ENCODE measurements at places on chromosomes 3 and 15.

DNA sequence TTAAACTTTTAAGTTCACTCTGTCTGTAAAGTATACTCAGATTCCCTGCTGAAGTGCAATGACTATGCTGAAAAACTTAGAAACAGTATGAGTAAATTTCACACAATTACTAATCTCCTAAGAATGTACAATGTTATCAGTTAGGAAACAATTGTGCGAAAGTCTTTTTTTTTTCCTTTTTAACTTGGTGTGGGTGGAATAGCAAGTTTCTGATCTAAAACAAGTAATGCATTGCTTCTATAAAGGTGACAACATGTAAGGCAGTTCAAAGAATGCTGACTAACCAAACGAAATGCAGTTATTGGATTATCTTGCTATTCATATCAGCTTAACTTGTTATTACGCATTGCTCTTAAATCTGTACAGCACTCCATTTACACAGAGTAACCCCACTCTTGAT is 19.3 kb upstream of the SLC12A8 start:
- peak; percentile 52 for DNase-seq

DNA sequence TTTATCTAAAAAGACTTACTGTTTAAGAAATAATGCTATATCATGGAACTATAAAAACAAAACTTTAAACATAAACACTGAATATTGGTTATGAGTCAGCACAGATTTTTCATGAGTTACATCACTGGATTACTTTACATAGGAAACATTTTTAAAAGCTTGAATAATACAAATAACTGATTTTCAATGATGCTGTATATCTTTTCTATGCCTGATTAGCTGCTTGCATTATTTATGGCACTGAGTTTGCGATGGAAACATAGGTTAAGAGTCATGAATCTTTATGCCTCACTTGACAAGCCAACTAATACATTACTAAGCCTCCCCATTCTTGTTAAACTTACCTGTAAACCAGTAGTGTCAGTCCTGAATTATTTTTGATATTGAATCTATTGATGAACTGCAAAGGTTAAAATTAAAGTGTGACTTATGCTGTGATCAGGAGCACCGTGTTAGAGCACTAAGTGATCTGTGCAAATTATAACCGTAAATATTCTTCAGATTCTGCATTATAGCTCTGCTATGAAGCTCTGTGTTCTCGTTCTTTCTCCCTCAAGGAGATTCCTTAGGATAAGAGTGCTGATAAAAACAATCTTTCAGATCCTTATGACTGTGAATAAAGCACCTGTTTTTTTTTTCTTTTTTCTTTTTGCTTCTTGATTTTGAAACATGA is 437.3 kb upstream of the BCHE start:
- DNase-seq: no peak

GRCh38 chr3:177111541-177111949 is 85.7 kb downstream of the TBL1XR1 start:
- no peak for DNase-seq

- no peak for DNase-seq
These were observed 93.0 kb upstream of the TSPAN3 start for GRCh38 chr15:77163781-77164384.

DNA sequence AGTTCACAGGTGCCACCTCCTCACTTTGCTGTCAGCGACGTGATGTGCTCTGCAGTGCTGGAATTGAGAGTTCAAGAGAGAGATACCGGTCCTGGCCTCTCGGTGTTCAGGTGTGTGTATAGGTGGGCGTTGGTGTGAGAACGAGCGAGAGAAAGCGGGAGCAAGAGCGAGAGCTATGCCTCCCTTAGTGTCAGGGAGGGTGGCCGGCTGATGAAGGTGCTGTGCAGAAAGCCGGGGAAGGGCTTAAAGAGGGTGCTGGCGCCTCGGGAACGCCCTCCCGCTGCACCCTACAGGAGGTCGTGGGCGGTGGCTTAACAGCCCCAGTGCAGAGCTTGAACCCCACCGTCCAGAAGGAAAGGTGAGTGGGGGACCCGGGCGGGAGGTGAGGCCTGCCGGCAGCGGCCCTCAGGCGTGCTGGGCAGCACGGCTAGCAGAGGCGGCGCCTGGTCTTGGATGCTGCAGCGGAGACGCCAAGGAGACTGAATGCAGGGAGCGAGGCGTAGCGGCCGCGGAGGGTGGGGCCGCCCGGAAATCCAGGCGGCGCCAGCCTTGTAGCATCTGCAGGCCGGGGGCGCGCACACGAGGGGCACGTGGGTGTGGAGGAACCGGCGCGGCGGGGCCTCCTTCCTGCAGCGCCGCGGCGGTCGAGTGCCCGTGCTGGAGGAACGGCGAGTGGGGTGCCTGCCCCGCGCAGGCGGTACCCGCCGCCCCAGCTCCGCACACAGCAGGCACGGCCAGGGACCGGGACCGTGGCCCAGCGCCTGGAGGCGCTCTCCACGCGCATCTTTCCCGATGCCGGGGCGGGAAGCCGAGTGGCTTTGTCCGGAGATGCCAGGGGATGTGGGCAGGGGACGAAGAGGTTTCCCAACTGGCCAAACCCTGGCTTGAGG is 246.8 kb upstream of the TOPAZ1 start:
- no peak for DNase-seq

- no peak for DNase-seq
These were observed 96.5 kb upstream of the PIAS1 start for GRCh38 chr15:67957435-67958132.

GRCh38 chr15:22877117-22877516 is 38.7 kb downstream of the NIPA2 start:
- DNase-seq: no peak

GRCh38 chr15:77479015-77479414 is 58.3 kb downstream of the HMG20A start:
- DNase-seq: no peak

DNA sequence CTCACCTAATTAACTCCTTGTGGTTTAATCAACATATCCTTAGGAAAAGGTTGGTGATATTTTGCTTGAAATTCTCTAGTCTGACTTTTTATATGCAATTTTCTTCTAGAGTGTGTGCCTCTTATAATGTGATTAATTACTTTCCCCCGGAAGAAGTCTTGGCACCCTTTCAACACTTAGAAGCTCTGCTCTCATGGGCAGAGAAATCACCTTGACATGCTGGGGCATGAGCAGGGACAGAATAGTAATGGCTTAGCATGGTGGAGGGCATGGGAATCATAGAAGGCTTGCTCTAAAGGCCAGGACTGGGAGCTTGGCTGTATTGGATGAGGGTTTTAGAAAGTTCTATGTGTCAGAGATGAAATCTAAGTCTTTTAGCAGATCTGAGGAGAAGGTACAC is 293.5 kb downstream of the AGBL1 start:
- DNase-seq: no peak

GRCh38 chr3:170523248-170523647 is 62.6 kb downstream of the SLC7A14 start:
- DNase-seq: peak; percentile 30

DNA sequence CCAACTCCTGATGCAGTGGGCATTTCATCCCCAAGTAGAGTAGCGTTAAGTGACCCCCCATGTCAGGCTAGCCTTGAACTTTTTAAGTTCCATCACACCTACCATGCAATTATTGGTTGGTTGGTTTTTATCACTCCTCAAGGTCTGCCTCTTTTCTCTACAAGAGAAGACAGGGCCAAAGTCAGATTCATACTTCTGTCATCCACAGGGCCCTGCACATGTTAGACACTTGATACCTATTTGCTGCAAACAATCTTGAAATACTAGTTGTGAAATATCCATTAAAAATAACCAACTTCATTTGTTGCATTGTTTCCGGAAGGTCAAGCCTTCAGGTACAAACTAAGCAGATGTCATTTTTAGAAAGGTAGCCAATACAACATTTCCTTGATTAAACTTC is 1.2 kb downstream of the CMSS1 start:
- no peak for DNase-seq

DNA sequence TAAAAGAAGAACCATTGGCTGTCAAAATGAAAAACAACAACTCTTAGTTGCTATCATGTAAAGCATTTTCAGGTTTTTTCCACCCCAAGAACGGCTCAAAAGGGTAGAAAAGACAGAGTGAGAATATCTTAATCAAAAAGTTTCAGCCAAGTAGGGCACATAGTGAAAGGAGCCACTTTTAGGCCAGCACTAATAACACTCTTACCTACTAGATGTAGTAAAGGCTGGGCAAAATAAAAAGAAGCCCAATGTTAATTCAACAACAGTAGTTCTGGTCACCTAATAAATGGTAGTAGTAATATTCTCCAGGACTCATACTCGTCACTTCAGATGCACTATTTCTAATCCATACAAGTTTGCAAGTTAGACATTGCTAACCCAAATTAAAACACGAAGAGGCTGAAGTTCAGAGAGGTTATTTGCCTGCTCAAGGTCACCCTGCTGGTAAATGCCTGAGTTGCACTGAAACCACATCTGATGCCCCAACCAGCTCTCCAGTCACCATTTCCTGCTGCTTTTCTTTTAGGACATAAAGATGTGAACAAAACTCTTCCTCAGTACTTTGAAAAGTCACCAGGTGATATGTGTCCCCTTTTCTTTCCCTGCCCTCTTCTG is 7.5 kb downstream of the GOLIM4 start:
- no peak for DNase-seq

GRCh38 chr15:50365971-50366370 is 11.0 kb upstream of the GABPB1 start:
- DNase-seq: no peak

GRCh38 chr3:138406606-138407005 is 27.8 kb upstream of the ESYT3 start:
- no peak for DNase-seq

GRCh38 chr3:180705619-180706018 is 26.3 kb upstream of the CCDC39 start:
- DNase-seq: no peak

DNA sequence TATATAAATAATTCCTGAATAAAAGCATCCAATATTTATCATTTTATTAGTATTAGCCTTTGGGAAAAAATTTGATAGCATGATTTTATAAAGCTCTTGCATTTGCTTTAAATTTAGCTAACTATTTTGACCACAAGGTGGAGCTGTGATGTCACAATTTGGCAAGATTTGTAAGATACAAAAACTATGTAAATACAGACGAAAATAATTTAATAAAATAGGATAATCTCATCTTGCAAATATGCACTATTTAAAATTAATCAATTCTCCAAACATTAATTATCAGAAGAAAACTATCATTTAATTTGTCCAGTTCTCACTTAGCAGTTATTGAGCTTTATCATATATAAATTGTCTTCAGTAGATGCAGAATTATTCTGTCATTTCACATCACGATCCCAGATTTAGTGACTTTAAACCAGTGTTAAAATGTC is 95.4 kb downstream of the PLOD2 start:
- DNase-seq: peak; percentile 66

- DNase-seq: no peak
These were observed 387.4 kb downstream of the PTPRG start for GRCh38 chr3:61948699-61949305.

GRCh38 chr3:40229386-40229785 is 80.1 kb upstream of the EIF1B start:
- no peak for DNase-seq

DNA sequence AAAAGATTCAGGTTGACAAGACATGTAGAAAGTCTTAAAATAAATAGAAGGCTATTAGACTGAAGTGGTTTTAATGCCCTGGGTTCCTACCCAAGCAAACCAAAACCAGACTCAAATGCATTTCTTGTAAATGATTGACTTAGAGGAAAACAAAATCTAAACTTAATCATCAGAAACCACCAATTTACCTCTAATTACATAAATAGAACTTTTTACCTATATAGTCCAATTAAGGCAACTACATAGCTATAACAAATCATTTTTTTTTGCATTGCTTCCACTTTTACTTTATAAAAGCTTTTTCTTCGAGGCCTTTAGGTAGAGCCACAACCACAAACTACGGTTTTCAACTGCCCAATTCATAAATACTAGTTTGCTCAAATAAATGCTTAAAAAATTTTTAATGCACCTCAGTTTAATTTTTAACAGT is 231.3 kb upstream of the ARHGEF26 start:
- DNase-seq: no peak

GRCh38 chr3:149959443-149959842 is 11.3 kb downstream of the PFN2 start:
- no peak for DNase-seq

DNA sequence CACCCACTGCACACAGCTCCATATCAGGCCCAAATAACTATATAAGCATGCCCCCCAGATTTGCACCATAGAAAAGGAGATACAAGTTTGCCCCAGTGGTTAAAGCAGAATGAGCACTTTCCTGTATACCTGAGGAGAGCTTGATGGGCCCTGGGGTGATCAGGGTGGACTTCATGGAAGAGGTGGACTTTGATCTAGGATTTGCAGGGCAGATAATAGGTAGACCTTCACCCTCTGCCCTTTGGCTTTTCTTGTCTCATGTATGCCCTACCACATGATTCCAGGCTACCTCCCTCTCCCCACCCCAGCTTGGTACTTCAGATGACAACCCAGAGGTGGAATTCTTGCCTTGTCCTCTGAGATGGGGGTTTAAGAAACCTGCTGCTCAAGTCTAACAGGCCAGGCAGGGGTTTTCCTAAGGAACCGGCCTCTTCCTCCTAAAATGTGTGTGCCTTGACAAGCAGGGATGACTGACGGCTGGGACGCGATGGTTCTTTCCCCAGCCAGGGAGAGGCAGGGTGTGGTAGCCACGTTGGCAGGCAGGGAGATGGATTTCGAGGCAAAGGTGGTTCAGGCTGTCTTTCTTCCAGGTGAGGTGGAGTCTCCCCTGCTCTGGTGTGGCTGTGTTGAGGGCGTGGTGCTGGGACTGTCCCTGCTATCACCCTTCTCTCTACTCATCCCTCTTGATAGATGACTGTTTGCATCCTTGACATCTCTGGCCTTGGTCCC is 6.6 kb upstream of the RHCG start:
- DNase-seq: no peak

DNA sequence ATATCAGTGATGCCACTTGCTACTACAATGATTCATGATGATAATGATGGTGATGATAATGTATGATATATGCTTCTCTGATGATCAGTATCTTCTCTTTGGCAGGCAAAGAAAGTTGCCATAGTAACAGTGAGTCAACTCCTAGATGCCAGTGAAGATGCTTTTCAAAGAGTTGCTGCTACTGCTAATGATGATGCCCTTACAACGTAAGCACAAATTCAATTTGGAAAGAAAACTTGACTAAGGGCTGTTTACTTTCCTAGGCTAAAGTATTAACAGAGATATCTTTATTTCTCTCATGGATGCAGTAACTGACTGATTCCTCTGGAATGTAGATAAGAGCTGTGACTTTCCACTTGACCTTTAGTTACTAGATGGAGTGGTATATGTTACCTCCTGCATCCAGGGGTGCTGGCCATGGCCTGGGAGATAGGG is 27.8 kb downstream of the ADGRG7 start:
- peak; percentile 64 for DNase-seq

- DNase-seq: no peak
These were observed 554.8 kb downstream of the MFSD1 start for GRCh38 chr3:159356606-159357005.

DNA sequence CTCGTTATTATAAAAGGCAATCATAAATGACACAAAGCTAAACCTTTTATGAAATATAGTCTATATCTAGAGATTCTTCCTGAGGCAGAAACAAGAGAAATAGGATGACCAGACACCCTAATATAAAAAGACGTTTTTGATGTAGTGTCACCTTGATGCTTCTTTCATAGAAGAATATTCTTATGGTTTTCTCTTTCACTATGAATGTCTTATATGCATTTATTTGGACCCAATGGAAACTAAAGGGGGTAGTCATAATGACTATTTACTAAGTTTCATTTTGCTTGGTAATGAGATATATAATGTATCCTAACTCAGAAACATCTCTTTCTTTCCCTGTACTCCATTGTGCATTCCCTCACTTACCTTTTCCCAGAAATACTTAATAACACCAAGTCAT is 393.9 kb downstream of the RAP2B start:
- DNase-seq: no peak
